Sigmoid colon (tissue), 7 donors: ENCODE measurements at places on chromosomes 6 and 20. TPM values are rescaled to one million over a fixed set of nuclear protein-coding genes. Genes with fewer than 3 reads are reported as not detected.

GSTA1 gene
- polyA plus RNA-seq, result 15.6 TPM

SLC22A3 gene
- 3.3 TPM for polyA plus RNA-seq

COQ3 gene
- polyA plus RNA-seq, result 13.2 TPM

COL11A2 gene
- polyA plus RNA-seq, result 0.60 TPM

LPIN3 gene
- polyA plus RNA-seq, result 6.7 TPM

TBC1D7 gene
- polyA plus RNA-seq, result 20.3 TPM

CNKSR3 gene
- 17.4 TPM for polyA plus RNA-seq

PGC gene
- polyA plus RNA-seq, result 12.6 TPM

FAM83C gene
- polyA plus RNA-seq, result under 0.01 TPM

GRCh38 chr6:142074516-142074915, 58.2 kb upstream of the GJE1 start:
- H3K36me3 ChIP-seq, result no peaks in the 10 kb centered on the region
- no peak for DNase-seq
- H3K4me3 ChIP-seq, result no peak overlapping the region
- H3K27me3 ChIP-seq, result no peaks in the 10 kb centered on the region
- H3K4me1 ChIP-seq, result no peaks in the 10 kb centered on the region
- H3K27ac ChIP-seq, result no peak overlapping the region

- no peaks in the 10 kb centered on the region for H3K36me3 ChIP-seq
- H3K27me3 ChIP-seq, result no peaks in the 10 kb centered on the region
- no peaks in the 10 kb centered on the region for H3K4me1 ChIP-seq
- DNase-seq, result peak; percentile 66
- no peak overlapping the region for H3K4me3 ChIP-seq
Observed at GRCh38 chr6:170178561-170179477, 112.1 kb downstream of the DLL1 start.

DNA sequence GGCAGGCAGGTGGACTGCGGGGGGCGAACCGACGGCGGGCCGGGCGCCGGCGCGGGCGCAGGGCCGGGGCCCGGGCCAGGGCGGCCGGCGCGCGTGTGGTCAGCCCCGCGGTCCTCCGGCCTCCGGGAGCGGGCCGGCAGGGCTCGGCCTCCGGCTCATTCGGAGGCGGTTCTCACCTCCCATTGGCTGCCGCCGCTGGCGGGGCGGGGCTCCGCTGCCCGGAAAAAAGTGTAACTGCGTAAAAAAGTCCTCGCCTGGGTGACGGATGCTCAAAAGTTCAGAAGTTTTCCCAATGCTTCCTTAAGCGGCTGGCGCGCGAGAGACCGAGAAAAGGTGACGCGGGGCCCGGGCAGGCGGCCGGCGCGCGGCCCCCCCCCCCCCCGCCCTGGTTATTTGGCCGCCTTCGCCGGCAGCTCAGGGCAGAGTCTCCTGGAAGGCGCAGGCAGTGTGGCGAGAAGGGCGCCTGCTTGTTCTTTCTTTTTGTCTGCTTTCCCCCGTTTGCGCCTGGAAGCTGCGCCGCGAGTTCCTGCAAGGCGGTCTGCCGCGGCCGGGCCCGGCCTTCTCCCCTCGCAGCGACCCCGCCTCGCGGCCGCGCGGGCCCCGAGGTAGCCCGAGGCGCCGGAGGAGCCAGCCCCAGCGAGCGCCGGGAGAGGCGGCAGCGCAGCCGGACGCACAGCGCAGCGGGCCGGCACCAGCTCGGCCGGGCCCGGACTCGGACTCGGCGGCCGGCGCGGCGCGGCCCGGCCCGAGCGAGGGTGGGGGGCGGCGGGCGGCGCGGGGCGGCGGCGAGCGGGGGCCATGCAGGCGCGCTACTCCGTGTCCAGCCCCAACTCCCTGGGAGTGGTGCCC, at the start of gene FOXC1:
FOXC1 (plus strand) TSS at position 268 of the 849 bp plus-strand sequence; CDS start at position 799, 531 bp downstream.
- peak within 1 kb of the TSS; percentile 97 for H3K27ac ChIP-seq
- peaks cover 92% of the 10 kb centered on the region for H3K27me3 ChIP-seq
- no peaks in the 10 kb centered on the region for H3K36me3 ChIP-seq
- peak; percentile 86 for DNase-seq
- no peaks in the 10 kb centered on the region for H3K4me1 ChIP-seq

DNA sequence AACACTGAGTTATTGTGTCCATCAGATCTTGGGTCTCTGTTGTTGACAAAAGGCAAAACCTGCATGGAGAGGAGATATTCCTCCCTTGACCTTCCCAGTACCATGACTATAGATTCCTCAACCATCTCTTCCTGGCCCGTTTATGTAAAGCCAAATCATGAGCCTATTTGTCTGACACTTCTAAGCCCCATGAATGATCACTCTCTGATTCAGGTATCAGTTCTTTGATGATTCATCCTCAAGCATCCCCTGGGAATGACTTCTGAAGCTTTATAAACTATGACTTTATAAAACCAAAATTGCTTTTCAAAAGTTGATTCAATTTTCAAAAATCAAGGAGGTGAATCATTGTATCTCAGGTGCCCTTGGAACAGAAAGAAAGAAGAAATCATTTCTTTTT, 78.7 kb upstream of the LOC128125822 start:
- H3K4me3 ChIP-seq, result no peak overlapping the region
- H3K36me3 ChIP-seq, result no peaks in the 10 kb centered on the region
- no peaks in the 10 kb centered on the region for H3K27me3 ChIP-seq
- no peak overlapping the region for H3K27ac ChIP-seq
- no peak for DNase-seq

GRCh38 chr6:125888989-125889656, 67.4 kb upstream of the HINT3 start:
- no peak for DNase-seq
- H3K27ac ChIP-seq, result no peak overlapping the region
- H3K4me3 ChIP-seq, result no peak overlapping the region
- no peaks in the 10 kb centered on the region for H3K27me3 ChIP-seq
- H3K4me1 ChIP-seq, result no peaks in the 10 kb centered on the region
- no peaks in the 10 kb centered on the region for H3K36me3 ChIP-seq

DNA sequence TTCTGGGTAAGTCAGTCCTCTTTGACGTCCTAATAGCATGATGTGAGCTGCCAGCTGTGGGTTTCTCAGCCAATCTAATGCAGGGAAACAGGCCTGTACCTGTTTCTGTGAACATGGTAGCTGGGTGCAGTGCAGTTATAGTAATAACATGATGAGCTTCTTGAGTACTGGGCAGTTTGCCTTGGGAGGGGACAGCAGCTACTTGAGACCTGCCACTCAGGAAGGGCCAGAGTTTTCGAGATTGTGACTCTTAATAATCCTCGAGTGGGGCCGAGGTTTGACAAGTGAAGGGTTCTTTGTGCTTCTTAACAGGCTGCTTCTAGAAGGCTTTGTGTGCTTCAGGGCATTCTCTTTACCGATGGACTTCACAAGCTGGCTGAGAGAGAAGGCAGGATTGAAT, 180.1 kb downstream of the JARID2 start:
- no peak overlapping the region for H3K4me3 ChIP-seq
- H3K4me1 ChIP-seq, result peaks cover 33% of the 10 kb centered on the region
- DNase-seq, result no peak
- H3K36me3 ChIP-seq, result no peaks in the 10 kb centered on the region
- H3K27me3 ChIP-seq, result no peaks in the 10 kb centered on the region

DNA sequence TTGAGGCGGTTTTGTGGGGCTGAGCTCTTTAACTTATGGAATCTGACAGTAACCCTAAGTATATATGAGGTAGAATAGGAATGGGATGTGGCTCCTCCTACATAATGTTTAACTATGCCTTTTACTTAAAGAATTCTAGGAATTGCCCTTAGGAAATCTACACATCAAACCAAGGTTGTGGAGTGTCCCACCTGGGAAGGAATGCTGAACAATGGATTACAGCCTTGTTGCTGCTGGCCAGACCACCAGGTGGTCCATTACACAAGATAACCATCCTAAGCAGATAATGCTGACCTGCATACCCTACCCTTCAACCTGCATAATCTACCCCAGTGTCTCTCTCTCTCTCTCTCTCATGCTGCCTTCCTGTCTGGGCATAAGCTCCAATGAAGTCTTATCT, 35.0 kb upstream of the SLC22A16 start:
- H3K27ac ChIP-seq, result no peak overlapping the region
- H3K4me1 ChIP-seq, result no peaks in the 10 kb centered on the region
- H3K36me3 ChIP-seq, result no peaks in the 10 kb centered on the region

DNA sequence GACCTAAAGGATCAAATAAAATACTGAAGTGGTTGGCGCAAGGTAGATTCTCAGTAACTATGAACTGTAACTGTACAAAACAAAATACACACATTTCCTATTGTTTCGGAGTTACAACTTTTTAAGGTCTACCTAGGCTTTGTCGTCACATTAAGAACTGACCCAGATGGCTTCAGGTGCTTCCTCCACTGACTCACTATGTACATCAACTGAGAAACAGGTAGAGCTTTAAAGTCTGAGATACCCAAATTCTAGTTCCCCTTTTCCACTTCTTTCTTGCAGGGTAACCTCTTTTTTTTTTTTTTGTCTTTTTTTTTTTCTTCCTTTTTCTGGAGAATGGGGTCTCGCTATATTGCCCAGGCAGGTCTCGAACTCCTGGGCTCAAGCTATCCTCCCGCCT, 5.5 kb downstream of the SNRPB start:
- no peak overlapping the region for H3K27ac ChIP-seq
- H3K4me3 ChIP-seq, result no peak overlapping the region
- peaks cover 21% of the 10 kb centered on the region for H3K4me1 ChIP-seq
- H3K36me3 ChIP-seq, result peaks cover 83% of the 10 kb centered on the region
- no peak for DNase-seq
- H3K27me3 ChIP-seq, result no peaks in the 10 kb centered on the region
